Gastroesophageal sphincter (tissue), 4 donors: ENCODE measurements at places on chromosomes 4 and X.
A peak's percentile ranks its signal among the peaks of the same experiment; 100 is the strongest.

DNA sequence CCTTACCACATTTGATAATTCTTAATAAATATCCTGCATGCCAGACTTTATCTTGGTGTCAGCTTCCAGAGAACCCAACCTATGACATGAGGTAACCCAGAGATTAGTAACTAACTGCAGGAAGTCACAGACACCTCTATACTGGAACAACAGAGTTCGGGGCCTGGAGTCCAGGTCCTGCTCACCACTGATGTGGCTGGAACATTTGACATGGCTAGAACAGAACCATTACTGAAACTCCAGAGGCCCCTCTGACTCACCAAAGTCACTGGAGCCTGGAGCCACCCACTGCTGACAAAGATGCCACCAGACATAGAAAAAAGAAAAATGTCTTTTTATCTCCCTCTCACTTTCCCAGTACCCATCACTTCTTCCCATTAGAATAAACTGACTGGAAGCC is 403.7 kb downstream of the MID1IP1 start:
- ATAC-seq: no peak
- no peak overlapping the region for H3K4me3 ChIP-seq
- no peaks in the 10 kb centered on the region for H3K4me1 ChIP-seq
- no peak overlapping the region for H3K27ac ChIP-seq
- no peaks in the 10 kb centered on the region for H3K27me3 ChIP-seq

- no peaks in the 10 kb centered on the region for H3K27me3 ChIP-seq
- no peak overlapping the region for H3K4me3 ChIP-seq
- peaks cover 24% of the 10 kb centered on the region for H3K4me1 ChIP-seq
- no peak overlapping the region for H3K27ac ChIP-seq
These were observed 42.9 kb downstream of the MOB1B start for GRCh38 chr4:70945046-70945445.

GRCh38 chrX:147953976-147954375 is 27.2 kb upstream of the FMR1NB start:
- H3K27ac ChIP-seq: no peak overlapping the region
- no peaks in the 10 kb centered on the region for H3K27me3 ChIP-seq
- no peaks in the 10 kb centered on the region for H3K36me3 ChIP-seq
- ATAC-seq: no peak
- no peaks in the 10 kb centered on the region for H3K4me1 ChIP-seq

DNA sequence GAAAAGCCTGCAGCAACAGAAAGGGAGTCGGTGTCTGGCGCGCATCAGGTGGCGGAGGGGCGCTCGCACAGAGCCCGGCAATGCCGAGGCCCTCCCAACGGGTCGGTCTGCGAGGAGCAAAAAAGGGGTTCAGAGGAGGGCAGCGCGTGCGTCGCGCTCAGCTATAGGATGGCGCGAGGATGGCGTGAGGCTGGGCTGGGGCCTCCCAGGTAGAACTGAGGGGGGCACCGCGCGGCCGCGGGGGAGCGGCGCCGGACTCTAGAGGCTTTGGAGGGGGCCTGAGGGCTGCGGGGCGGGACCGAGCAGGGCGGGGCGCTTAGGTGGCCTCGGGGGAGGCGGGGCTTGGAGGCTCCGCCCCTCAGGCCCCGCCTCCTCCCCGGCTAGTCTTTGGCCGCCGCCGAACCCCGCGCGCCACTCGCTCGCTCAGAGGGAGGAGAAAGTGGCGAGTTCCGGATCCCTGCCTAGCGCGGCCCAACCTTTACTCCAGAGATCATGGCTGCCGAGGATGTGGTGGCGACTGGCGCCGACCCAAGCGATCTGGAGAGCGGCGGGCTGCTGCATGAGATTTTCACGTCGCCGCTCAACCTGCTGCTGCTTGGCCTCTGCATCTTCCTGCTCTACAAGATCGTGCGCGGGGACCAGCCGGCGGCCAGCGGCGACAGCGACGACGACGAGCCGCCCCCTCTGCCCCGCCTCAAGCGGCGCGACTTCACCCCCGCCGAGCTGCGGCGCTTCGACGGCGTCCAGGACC is at the start of gene PGRMC1:
Gene PGRMC1, plus strand, starts transcription at position 414 of the 751 bp plus-strand sequence. Its CDS starts 79 bp downstream, at position 493.
- peaks cover 26% of the 10 kb centered on the region for H3K4me1 ChIP-seq
- H3K27me3 ChIP-seq: no peaks in the 10 kb centered on the region
- H3K36me3 ChIP-seq: no peaks in the 10 kb centered on the region
- peak within 1 kb of the TSS; percentile 78 for H3K4me3 ChIP-seq
- peak; percentile 92 for ATAC-seq

- no peak overlapping the region for H3K27ac ChIP-seq
- H3K36me3 ChIP-seq: no peaks in the 10 kb centered on the region
- H3K4me1 ChIP-seq: no peaks in the 10 kb centered on the region
- no peak overlapping the region for H3K4me3 ChIP-seq
- no peak for ATAC-seq
These were observed 42.8 kb upstream of the PRDM8 start for GRCh38 chr4:80154545-80154933.

- H3K4me3 ChIP-seq: no peak overlapping the region
- no peak for ATAC-seq
- H3K4me1 ChIP-seq: peaks cover 15% of the 10 kb centered on the region
- no peak overlapping the region for H3K27ac ChIP-seq
These were observed 33.6 kb downstream of the PTTG2 start for GRCh38 chr4:37993806-37994205.

DNA sequence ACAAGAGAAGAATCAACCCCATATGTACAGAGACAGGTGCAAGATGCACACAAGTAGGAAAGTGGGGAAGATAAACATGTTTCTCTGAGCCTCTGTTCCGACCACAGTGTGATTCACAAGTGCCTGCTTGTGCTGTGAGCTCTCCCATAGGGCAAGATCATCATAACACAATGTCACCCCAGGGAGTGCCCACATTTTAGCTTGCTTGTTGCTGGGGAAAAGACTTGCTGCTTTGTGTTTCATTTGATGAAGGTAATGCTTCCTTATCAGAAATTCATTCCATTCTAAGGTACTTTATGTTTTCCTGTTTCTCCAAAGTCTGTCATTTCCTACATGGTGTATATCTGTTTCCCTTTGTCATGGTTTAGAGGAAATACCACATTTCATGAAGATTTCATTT is 304.5 kb upstream of the DIPK2B start:
- H3K36me3 ChIP-seq: no peaks in the 10 kb centered on the region
- H3K4me1 ChIP-seq: peaks cover 26% of the 10 kb centered on the region
- ATAC-seq: no peak
- no peak overlapping the region for H3K4me3 ChIP-seq

DNA sequence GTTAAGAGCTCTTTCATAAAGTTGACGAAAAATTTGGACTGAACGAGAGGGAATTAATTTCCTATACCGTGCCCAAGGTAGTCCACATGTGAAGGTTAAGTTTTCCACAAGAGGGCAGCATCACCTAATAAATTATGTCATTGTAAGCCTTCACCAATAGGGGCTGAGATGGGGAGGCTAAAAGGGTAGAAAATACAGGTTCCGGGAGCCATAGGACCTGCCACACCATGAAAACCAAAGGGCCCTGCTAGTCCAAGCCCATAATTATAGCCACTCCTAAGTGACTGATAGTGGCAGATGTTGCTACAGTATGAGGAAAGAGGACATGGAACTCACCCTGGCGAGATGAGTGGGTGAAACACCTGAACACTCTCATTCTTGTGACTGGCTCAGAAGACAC is 122.2 kb downstream of the SHROOM4 start:
- peak; percentile 36 for ATAC-seq
- H3K36me3 ChIP-seq: no peaks in the 10 kb centered on the region
- H3K4me1 ChIP-seq: no peaks in the 10 kb centered on the region
- H3K27me3 ChIP-seq: no peaks in the 10 kb centered on the region
- no peak overlapping the region for H3K4me3 ChIP-seq

GRCh38 chr4:84497504-84498202 is 1.4 kb downstream of the NKX6-1 start:
- peaks cover 87% of the 10 kb centered on the region for H3K27me3 ChIP-seq
- H3K27ac ChIP-seq: peak overlapping the region; percentile 94
- H3K36me3 ChIP-seq: no peaks in the 10 kb centered on the region
- no peak for ATAC-seq

DNA sequence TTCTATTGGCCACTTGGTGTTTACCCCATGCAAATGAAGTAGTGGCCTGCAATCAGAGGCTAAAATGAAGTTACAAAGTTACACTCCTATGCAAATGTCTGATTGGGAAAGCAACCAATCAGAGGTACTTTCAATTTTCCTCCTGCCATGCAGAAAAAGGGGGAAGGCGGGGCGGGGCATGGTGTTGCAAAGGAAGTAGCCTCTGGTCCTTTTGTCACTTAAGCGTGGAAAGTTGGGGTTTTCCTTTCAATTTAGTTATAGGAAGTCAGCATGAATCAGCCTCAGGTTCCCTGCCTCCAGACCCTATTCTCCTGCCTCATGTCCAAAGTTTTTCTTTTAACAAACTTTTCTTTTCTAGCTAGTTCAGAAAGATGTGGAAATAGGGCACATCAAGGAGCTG is 69.3 kb downstream of the GPC4 start:
- H3K27ac ChIP-seq: no peak overlapping the region
- no peaks in the 10 kb centered on the region for H3K4me1 ChIP-seq
- no peak overlapping the region for H3K4me3 ChIP-seq
- ATAC-seq: no peak

- no peaks in the 10 kb centered on the region for H3K27me3 ChIP-seq
- H3K27ac ChIP-seq: no peak overlapping the region
- H3K36me3 ChIP-seq: no peaks in the 10 kb centered on the region
- ATAC-seq: no peak
- H3K4me3 ChIP-seq: no peak overlapping the region
- H3K4me1 ChIP-seq: no peaks in the 10 kb centered on the region
These were observed 55.5 kb downstream of the LEF1 start for GRCh38 chr4:108113229-108113628.

- no peaks in the 10 kb centered on the region for H3K36me3 ChIP-seq
- H3K27ac ChIP-seq: no peak overlapping the region
- no peak for ATAC-seq
- H3K27me3 ChIP-seq: peaks cover 9% of the 10 kb centered on the region
- no peak overlapping the region for H3K4me3 ChIP-seq
These were observed 3.7 kb downstream of the TAF7L start for GRCh38 chrX:101287402-101287801.

DNA sequence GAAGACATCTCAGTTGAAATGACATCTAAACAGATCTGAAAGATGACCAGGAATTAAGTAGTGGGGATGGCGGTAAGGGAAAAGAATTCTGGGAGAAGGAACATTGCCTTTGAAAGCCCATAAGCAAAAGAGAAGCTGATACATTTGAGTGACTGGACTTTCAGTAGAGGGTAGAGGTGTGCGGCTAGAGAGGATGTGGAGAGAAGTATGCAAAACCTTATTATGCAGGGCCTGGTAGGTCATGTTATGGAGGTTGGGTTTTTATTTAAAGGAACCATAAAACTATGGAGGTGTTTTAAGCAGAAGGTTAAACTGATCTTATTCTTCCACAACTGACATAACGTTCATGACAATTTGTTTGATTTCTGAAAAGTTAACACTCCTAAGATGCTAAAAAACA is 36.3 kb downstream of the RPS6KA3 start:
- H3K27ac ChIP-seq: no peak overlapping the region
- peaks cover 18% of the 10 kb centered on the region for H3K4me1 ChIP-seq
- H3K27me3 ChIP-seq: no peaks in the 10 kb centered on the region

DNA sequence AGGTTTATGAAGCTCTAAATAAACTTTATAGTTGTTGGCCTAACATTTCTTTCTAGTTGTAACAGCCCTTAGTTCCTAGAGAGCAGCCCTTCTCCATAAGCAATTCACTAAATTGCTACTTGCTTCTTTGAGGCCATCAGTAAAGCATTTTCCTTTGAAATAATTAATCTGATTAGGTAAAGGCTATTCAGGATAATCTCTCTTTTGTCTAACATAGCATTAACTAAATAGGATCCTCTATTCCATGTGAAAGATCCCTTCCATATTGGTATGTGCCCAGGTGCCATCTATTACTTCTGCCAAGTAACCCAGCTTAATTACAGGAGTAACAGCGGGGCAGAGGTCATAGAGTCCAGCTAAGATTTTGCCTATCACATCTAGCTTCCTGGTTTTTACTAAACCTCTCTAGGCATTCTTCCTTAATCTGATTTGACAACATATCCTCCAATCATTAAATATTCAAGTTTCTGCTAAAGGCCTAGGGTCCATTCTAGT is 1408.0 kb downstream of the PCDH18 start:
- H3K4me3 ChIP-seq: no peak overlapping the region
- no peak overlapping the region for H3K27ac ChIP-seq
- H3K4me1 ChIP-seq: no peaks in the 10 kb centered on the region
- no peak for ATAC-seq
- no peaks in the 10 kb centered on the region for H3K27me3 ChIP-seq

GRCh38 chr4:57136281-57136680 is 26.1 kb upstream of the IGFBP7 start:
- peaks cover 14% of the 10 kb centered on the region for H3K4me1 ChIP-seq
- no peak overlapping the region for H3K27ac ChIP-seq
- H3K4me3 ChIP-seq: no peak overlapping the region

DNA sequence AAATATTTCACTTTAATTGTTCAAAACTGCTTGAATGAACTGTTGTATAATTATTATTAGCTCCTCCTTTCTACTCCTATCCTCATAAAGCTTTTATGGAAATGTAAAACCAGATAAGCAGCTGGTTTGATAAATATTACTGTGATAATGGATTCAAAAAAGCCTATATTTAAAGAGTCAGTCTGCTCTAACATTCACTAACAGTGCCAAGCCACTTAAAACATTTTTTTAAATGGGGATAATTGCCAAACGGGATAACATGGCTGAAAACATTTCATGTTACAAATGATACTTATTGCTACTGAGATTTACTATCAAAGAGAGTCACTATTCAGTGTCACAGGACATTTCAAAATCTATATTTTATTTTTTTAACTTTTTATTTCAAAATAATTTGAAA is 17.4 kb downstream of the ARHGAP24 start:
- no peaks in the 10 kb centered on the region for H3K27me3 ChIP-seq
- no peak overlapping the region for H3K27ac ChIP-seq
- no peak overlapping the region for H3K4me3 ChIP-seq
- no peaks in the 10 kb centered on the region for H3K4me1 ChIP-seq
- no peaks in the 10 kb centered on the region for H3K36me3 ChIP-seq

GRCh38 chr4:576991-577498 is 950 bp upstream of the TMEM271 start:
- no peaks in the 10 kb centered on the region for H3K36me3 ChIP-seq
- H3K4me1 ChIP-seq: peaks cover 33% of the 10 kb centered on the region
- peaks cover 98% of the 10 kb centered on the region for H3K27me3 ChIP-seq
- no peak overlapping the region for H3K4me3 ChIP-seq
